ENCODE measurements at places on chromosomes 4 and X.

- DNase-seq: no peak
These were observed 1.4 kb downstream of the DCHS2 start for GRCh38 chr4:154490234-154490582.

DNA sequence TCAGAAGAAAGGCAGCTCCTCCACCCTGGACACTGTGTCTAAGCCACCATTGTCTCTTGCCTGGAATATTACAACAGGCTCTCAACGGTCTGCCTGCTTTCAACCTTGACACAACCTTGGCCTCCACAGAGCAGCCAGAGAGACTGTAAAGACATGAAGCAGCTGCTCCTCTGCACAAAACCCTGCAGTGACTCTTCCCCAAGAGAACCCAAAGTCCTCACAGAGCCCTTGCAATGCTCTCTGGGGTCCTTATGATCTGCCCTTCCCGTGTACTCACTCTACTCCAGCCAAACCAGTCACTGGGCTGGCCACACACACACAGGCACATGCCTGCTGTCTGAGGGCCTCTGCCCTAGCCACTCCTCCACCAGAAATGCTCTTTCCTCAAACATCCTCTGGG, 75.9 kb upstream of the CPEB2 start:
- no peak for DNase-seq

DNA sequence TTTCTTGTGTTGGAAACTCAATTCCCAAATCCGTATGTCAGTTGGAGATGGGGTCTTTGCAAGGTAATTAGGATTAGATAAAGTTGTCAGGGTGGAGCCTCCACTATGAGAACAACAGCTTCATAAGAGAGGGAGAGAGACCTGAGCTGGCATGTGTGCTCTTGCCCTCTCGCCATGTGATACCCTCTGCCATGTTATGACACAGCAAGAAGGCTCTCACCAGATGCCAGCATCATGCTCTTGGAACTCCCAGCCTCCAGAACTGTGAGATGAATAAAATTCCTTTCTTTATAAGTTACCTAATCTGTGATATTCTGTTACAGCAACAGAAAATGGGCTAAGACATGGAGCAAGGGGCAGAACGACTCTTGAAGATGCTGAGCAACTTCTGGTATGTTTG, 201.9 kb upstream of the BOD1L1 start:
- DNase-seq: no peak

DNA sequence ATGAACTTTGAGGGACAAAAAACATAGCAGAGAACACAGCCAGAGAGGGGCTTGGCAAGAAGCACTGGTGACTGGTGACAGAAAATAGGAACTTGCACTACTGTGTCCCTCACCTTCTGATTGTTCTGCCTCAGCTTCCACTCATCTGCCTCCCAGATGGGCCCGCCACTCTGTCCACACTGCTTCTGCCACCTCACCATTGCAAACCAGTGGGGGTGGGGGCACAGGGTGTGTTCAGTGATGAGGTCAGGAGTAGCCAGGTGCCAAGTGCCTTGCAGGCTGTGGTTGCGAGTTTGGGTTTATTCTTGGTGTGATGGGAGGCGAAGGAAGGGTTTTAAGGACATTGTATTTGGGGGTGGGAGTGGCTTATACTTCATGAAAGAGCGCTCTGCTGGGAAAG, 9.1 kb upstream of the UBA1 start:
- DNase-seq: no peak

- no peak for DNase-seq
These were observed 88.3 kb downstream of the VCX3A start for GRCh38 chrX:6446582-6446981.

DNA sequence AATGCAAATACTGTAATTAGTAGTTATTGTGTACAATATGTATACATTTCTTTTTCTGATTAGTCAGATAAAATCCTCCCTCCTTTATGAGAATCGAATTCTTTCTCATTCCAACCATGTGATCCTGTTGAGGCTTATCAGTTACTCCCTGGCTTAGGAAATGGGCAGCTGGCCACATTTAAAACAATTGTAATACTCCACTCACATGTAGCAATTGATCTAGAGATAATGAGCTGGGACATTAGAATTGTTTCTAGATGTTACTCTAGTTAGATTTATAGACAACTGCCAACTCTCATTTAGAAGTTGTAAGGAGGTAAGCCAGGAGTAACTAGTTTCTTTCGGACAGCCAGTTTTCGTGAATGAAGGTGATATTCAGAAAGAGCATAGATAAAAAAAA, 859.3 kb upstream of the AADAT start:
- DNase-seq: no peak

GRCh38 chr4:39621582-39621981, 17.1 kb downstream of the SMIM14 start:
- DNase-seq: no peak

DNA sequence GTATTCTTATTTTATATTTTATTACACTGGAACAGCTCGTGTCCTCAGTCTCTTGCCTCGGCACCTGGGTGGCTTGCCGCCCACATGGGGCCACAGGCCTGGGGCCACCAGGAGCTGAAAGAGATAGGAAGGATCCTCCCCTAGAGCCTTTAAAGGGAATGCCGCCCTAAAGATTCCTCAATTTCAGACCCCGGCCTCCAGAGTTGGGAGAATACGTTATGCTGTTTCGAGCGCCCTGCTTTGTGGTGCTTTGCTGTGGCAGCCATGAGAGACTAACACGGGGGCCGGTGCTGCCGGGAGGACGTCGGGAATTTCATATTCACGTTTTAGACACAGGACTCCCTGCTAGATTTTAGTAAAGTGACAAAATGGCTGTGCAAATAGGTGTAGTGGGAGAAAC, 33.2 kb downstream of the ACOX3 start:
- DNase-seq: no peak

GRCh38 chrX:142084611-142085010, 120.5 kb downstream of the MAGEC2 start:
- no peak for DNase-seq

DNA sequence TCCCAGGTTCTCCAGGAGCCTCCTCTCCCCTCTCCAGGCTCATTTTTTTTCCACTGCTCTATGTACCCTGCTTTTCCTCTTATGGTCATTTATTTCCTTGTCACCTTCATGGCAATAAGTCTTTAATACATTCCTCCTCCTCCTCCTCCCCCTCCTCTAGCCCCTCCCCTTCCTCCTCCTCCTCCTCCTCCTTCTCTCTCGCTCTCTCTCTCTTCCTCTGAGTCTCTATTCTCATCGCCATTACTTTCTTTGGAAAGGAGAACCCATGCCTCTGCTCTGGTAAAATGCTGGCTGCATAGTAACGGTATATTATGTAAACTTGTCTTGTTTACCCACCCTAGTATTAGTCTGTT, 35.7 kb downstream of the ARHGAP24 start:
- no peak for DNase-seq

DNA sequence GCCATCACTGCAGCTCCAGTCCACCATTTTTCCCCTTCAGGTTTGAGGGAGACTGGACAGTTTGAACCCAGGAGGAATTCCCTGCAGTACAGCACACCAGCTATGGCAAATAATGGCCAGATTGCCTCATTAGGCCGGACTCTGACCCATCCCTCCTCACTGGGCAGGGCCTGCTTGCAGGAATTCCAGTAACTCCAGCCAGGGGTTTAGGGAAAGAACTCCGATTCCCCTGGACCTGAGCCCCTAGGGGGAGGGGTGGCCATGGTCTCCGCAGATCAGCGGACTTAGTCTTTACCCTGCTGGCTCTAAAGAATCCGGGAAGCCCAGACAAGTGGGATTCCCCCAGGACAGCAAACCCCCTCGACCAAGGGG, 342.8 kb downstream of the DMD start:
- no peak for DNase-seq

GRCh38 chr4:15153662-15154061, 151.4 kb downstream of the CPEB2 start:
- no peak for DNase-seq

DNA sequence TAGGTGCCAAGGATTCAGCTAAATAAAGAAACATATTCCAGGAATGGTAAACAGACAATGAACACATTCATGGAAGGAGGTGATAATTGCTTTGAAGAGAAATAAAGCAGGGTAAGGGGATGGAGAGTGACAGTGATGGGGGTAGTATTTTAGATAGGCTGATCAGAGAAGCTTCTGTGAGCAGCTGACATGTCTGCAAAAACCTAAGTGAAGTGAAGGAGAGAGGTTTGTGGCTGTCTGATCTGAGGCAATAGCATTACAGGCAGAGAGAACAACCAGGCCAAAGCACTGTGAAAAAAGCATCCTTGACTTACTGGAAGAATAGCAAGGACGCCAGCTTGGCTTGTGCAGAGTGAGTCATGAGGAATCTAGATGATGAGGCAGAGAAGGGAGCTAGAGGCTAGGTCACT, 271.9 kb upstream of the GATB start:
- DNase-seq: no peak

- no peak for DNase-seq
These were observed 34.9 kb downstream of the GNL3L start for GRCh38 chrX:54564936-54565335.

GRCh38 chr4:145565328-145565727, 53.9 kb upstream of the MMAA start:
- no peak for DNase-seq

- DNase-seq: no peak
These were observed 58.4 kb upstream of the NKX1-1 start for GRCh38 chr4:1464581-1465171.

DNA sequence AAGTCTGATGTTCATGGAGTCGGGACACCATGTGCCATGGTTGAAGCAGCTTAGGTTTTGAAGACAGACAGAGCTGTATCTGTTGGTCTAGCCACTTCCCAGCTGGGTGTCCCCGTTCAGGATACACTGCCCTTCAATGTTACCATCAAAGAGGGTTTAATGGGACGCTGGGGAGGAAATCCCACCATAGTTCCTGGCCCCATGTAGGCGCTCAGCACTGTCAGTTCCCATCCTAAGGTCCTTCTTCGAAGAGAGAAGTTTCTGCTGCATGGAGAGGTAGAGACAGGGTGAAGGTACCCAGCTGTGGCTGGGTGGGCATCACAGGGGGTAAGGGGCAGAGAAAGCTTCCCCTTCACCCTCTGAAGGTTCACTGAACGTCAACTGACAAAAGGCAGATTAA, 3.7 kb downstream of the MGST2 start:
- no peak for DNase-seq

DNA sequence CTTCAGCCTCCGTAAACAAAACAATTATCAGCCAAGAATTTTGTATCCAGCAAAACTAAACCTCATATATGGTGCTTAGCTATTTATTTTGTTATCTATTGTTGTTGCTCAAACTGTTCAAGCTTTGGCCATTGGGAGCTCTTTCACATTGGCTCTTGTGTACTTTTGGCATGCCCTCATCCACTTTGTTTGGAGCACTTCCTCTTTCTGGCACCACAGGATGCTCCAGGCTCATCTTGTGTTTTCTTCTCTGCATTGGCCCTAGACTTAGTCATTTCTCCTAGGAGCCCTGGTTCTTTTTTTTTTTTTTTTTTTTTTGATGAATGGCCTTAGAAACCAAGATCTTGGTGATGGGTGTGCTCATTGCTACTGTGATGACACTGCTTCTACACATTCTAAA, 74.5 kb downstream of the DIPK2B start:
- no peak for DNase-seq

GRCh38 chr4:155392481-155393184, 15.9 kb upstream of the MAP9 start:
- DNase-seq: no peak

DNA sequence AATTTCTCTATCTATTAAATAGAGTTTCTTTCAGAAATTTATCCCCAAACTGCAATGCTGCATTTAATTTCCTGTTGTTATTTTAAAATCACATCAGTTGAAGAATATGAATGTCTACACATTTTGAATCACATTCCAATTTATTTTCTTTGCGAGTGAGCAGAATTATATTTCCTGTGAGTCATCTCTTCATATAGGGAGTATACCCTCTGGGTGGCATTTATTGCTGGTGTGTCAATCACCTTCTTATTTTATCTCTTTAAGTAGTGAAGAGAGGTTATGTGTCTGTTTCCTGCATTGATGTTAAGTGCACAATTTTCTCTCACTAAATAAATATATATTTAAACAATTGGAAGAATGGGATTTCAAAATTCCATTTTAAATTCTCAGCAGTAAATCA, 511.0 kb upstream of the ATOH1 start:
- DNase-seq: no peak

- DNase-seq: no peak
These were observed 289.7 kb upstream of the LDB2 start for GRCh38 chr4:17188125-17188524.

DNA sequence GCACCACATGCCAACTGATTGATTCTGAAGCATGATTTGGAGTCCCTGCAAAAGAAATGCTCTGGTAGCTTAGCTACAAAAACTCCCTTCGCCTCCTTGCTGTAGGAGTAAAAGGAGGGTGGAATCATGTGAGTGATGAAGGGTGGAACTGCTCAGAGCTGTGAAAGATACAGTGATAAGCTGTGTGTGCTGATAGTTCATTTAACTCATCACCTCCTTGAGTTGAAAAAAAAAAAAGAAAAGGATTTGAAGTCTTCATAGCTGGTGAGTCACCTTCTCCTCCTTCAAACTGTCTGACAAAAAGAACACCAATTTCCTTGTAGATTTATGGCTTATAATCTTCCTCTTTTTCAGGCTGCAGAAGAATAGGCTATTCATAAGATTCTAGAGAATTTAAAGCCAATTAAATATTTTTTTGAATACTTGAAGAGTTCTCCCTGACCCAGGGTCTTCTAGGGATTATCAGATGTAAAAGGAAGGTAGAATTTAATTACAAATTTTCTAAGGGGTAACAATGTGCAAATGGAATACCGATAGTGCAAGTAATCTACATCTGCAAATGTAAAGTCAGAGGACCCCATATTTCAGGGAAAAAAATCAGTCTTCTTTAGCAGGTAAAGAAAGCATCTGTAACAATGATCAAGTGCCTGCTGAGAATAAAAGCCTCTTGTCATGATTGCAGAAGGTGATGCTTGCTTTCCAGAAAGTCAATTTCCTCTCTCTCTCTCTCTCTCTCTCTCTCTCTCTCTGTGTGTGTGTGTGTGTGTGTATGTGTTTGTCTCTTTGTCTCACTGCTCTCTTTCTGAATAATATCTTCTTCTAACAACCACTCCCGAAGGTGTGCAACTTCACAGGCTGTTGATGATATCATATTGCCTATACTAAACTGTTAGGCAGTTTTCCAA, 208.8 kb upstream of the VEGFC start:
- DNase-seq: no peak

GRCh38 chr4:100165809-100166208, 24.5 kb downstream of the DDIT4L start:
- no peak for DNase-seq

GRCh38 chr4:48905363-48906015, 1.1 kb downstream of the OCIAD2 start:
- DNase-seq: no peak

All from stimulated activated CD8-positive, alpha-beta memory T cell treated with anti-CD3 and anti-CD28 coated beads, Interleukin-2, amount 100 ng/mL, for 1 hour (primary cell).